ENCODE measurements at places on chromosomes 6 and 20. TPM values are rescaled to one million over a fixed set of nuclear protein-coding genes. Genes with fewer than 3 reads are reported as not detected.

GRCh38 chr6:132218059-132218696 lies 183.1 kb downstream of the MOXD1 start:
- H3K27me3 ChIP-seq, result peaks cover 8% of the 10 kb centered on the region
- H3K4me1 ChIP-seq, result no peaks in the 10 kb centered on the region
- no peak overlapping the region for H3K27ac ChIP-seq
- DNase-seq, result no peak

- no peaks in the 10 kb centered on the region for H3K27me3 ChIP-seq
- DNase-seq, result no peak
- H3K27ac ChIP-seq, result no peak overlapping the region
These were observed 63.2 kb downstream of the PDSS2 start for GRCh38 chr6:107396211-107396610.

DNA sequence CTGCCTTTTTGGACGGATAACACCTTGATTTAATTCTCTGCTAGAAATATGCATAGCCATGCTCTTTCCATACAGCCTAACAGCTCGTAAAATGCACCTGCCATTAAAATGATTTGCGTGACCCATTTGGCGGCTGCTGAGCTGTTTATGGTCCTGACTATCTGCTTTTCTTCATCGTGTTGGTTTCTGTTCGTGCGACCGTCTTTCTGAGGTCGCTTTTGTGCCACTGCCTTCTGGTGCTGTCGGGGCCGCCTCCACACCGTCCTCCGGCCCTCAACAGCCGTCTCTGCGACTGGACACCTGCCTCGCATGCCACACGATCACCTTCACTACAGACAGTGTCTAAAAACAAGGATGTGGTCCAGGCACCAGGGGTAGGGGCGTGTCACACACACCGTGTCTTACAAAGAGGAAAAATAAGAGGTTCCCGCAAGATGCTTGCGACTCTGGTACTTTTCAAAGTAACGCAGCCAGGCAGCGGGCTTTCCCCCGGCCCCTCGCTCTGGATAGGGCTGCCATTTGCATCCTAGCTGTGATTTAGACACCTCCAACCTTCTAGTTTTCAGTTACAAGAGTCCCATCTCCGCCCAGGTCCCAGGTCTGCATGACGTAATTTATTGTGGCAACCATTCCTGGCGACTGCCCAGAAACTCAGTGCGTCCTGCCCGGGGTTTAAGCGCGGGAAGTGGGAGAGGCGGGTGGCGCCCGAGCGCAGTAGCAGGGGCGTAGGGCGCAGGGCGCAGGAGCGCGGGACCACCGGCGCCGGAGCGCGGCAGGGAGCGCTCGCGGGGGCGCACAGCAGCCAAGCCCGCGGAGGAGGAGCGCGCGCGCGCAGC lies at the start of gene STMND1:
Gene STMND1, plus strand, starts transcription at position 629 of the 836 bp plus-strand sequence. CDS start 208 bp downstream, outside the sequence.
- peaks cover 74% of the 10 kb centered on the region for H3K27me3 ChIP-seq
- peaks cover 7% of the 10 kb centered on the region for H3K4me1 ChIP-seq
- no peak within 1 kb of the TSS for H3K27ac ChIP-seq
- no peaks in the 10 kb centered on the region for H3K36me3 ChIP-seq
- H3K4me3 ChIP-seq, result peak within 1 kb of the TSS; percentile 63
- DNase-seq, result no peak

- H3K4me3 ChIP-seq, result no peak overlapping the region
- no peaks in the 10 kb centered on the region for H3K36me3 ChIP-seq
- no peak for DNase-seq
- no peaks in the 10 kb centered on the region for H3K27me3 ChIP-seq
- H3K27ac ChIP-seq, result no peak overlapping the region
These were observed 26.3 kb downstream of the LHFPL5 start for GRCh38 chr6:35831257-35832007.

Gene SPATA25
- 0.46 TPM for total RNA-seq

Gene DCDC2
- not detected for total RNA-seq

Gene BAK1
- total RNA-seq, result 55.4 TPM

Gene VWA7
- 3.4 TPM for total RNA-seq
